ENCODE measurements at places on chromosomes 13 and 19. TPM values are rescaled to one million over a fixed set of nuclear protein-coding genes. Genes with fewer than 3 reads are reported as not detected.

The SSC5D gene
- total RNA-seq, result 22.4 TPM

The GJB6 gene
- total RNA-seq, result not detected

The EFNA2 gene
- not detected for total RNA-seq

The TMEM91 gene
- 14.2 TPM for total RNA-seq

The COL5A3 gene
- total RNA-seq, result 13.6 TPM

The CHERP gene
- total RNA-seq, result 13.8 TPM

The OSCAR gene
- total RNA-seq, result 13.6 TPM

The INSR gene
- 39.3 TPM for total RNA-seq

The PSG1 gene
- total RNA-seq, result not detected

The ZNF628 gene
- 13.2 TPM for total RNA-seq

The ZNF121 gene
- total RNA-seq, result 22.7 TPM

The KASH5 gene
- total RNA-seq, result not detected

The CEACAM6 gene
- not detected for total RNA-seq

DNA sequence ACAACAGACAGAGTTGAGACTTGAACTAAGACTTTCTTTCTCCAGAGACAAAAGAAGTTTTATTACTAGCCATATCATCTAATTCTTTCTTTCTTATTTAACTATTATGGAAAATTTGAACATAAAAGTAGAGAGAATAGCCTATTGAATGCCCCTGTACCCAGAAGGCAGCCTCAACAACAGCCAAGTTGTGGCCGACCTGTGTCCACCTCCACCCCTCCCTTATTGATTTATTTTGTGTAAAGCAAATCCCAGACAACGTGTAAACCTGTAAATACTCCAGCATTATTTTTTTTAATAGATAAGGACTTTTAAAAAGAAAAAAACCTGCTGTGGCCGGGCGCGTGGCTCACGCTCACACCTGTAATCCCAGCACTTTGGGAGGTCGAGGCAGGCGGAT is 26.1 kb upstream of the FXYD3 start:
- no peaks in the 10 kb centered on the region for H3K36me3 ChIP-seq
- no peak for DNase-seq
- H3K27me3 ChIP-seq, result peaks cover 3% of the 10 kb centered on the region

DNA sequence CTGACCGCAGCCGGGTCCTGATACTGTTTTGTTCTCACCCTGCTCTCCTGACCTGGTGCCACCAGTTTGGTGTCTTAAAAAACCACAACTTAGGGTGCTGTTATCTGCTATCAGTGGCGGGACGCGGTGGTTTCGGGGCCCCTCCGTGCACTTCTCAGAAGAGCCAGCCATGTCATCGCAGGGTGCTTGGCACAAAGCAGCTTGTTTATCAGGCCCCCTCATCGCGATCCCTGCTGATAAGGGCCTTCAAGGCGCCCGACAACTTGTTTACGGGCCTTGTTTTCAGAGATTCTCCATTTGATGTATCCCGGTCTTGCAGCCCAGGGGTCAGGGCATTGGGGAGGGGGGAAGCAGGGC is 58.1 kb upstream of the KLF2 start:
- DNase-seq, result no peak
- no peaks in the 10 kb centered on the region for H3K36me3 ChIP-seq
- H3K27ac ChIP-seq, result no peak overlapping the region
- no peaks in the 10 kb centered on the region for H3K27me3 ChIP-seq
- no peak overlapping the region for H3K4me3 ChIP-seq

DNA sequence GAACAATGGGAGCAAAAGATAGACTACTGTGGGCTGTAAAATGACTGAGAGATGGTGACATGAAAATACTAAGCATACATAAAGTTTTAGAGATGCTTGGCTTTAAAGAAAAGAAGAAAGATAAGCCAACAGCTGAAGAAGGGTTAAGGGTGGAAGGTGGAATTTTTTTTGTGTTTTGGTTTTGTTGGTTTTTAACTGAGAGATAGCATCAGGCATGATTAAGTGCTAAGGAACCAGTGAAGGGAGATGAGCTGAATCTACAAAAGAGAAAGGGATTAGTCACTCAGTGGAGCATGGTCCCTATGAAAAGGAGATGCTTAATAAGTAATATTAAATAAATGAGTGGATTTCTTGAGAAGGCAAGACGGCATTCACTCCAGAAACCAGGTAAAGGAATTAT is 12.5 kb upstream of the TBC1D4 start:
- no peak for DNase-seq
- H3K36me3 ChIP-seq, result no peaks in the 10 kb centered on the region
- no peak overlapping the region for H3K4me3 ChIP-seq
- no peaks in the 10 kb centered on the region for H3K27me3 ChIP-seq
- H3K4me1 ChIP-seq, result no peaks in the 10 kb centered on the region

GRCh38 chr13:27161980-27162379 is 9.6 kb downstream of the USP12 start:
- H3K4me3 ChIP-seq, result no peak overlapping the region
- H3K27ac ChIP-seq, result no peak overlapping the region

GRCh38 chr13:66501181-66501580 is 729.0 kb downstream of the PCDH9 start:
- no peak for DNase-seq
- H3K27ac ChIP-seq, result no peak overlapping the region
- no peaks in the 10 kb centered on the region for H3K4me1 ChIP-seq

- DNase-seq, result no peak
- no peak overlapping the region for H3K27ac ChIP-seq
- no peaks in the 10 kb centered on the region for H3K27me3 ChIP-seq
- no peak overlapping the region for H3K4me3 ChIP-seq
Observed at GRCh38 chr13:20711301-20712044, 8.0 kb downstream of the IL17D start.

- H3K36me3 ChIP-seq, result peaks cover 44% of the 10 kb centered on the region
- H3K27me3 ChIP-seq, result no peaks in the 10 kb centered on the region
- H3K27ac ChIP-seq, result no peak overlapping the region
- H3K4me3 ChIP-seq, result no peak overlapping the region
- no peaks in the 10 kb centered on the region for H3K4me1 ChIP-seq
Observed at GRCh38 chr13:112545856-112546255, 42.1 kb downstream of the TUBGCP3 start.

GRCh38 chr13:107099661-107100060 is 531.7 kb upstream of the ARGLU1 start:
- H3K4me1 ChIP-seq, result no peaks in the 10 kb centered on the region
- H3K27me3 ChIP-seq, result no peaks in the 10 kb centered on the region
- no peak for DNase-seq
- no peaks in the 10 kb centered on the region for H3K36me3 ChIP-seq
- H3K4me3 ChIP-seq, result no peak overlapping the region
- H3K27ac ChIP-seq, result no peak overlapping the region

DNA sequence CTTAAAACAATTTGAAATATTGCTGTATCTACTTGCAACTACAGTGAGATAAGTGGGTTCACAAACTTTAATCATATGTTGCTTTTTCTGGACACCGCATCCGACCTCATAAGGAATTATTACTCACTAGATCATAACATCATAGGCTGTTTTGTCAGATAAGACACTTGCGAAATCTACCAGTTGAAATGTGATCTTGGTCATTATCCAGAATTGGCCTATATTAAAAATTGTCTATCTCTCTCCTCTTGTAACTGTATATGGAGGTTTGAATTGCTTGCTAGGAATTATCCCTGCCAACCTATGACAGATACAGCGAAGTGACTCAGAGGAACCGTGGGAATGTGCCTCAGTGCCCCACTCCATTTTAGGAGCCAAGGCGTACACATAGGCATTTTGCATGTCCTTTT is 117.0 kb upstream of the POSTN start:
- H3K4me3 ChIP-seq, result no peak overlapping the region
- peak; percentile 66 for DNase-seq
- H3K4me1 ChIP-seq, result no peaks in the 10 kb centered on the region
- no peaks in the 10 kb centered on the region for H3K36me3 ChIP-seq

GRCh38 chr19:19900139-19900728 is 512 bp upstream of the ZNF93 start:
- no peaks in the 10 kb centered on the region for H3K27me3 ChIP-seq
- H3K4me3 ChIP-seq, result peak overlapping the region; percentile 80
- H3K27ac ChIP-seq, result peak overlapping the region; percentile 77

DNA sequence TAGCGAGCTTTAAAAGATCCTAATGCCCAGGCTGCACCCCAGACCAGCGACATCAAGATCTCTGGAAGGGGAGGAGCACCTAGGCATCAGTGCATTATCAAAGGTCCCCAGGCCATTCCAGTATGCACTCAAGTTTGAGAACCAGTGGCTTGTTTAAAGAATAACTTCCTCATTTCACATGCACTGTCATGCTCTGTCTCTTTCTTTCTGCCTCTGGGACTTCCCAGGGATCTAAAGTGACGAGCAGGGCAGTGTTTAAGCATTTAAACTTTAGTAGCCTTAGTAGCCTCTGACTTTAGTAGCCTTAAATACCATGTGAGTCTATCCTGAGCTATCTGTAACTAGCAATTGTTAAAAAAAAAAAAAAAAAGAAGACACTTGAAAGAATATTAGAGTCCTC is 8.9 kb upstream of the FARP1 start:
- H3K27ac ChIP-seq, result no peak overlapping the region
- no peak overlapping the region for H3K4me3 ChIP-seq
- DNase-seq, result no peak
- no peaks in the 10 kb centered on the region for H3K27me3 ChIP-seq

GRCh38 chr13:88285329-88285728 is 614.2 kb downstream of the SLITRK5 start:
- H3K36me3 ChIP-seq, result no peaks in the 10 kb centered on the region
- H3K27me3 ChIP-seq, result no peaks in the 10 kb centered on the region
- no peak overlapping the region for H3K4me3 ChIP-seq
- no peak for DNase-seq

DNA sequence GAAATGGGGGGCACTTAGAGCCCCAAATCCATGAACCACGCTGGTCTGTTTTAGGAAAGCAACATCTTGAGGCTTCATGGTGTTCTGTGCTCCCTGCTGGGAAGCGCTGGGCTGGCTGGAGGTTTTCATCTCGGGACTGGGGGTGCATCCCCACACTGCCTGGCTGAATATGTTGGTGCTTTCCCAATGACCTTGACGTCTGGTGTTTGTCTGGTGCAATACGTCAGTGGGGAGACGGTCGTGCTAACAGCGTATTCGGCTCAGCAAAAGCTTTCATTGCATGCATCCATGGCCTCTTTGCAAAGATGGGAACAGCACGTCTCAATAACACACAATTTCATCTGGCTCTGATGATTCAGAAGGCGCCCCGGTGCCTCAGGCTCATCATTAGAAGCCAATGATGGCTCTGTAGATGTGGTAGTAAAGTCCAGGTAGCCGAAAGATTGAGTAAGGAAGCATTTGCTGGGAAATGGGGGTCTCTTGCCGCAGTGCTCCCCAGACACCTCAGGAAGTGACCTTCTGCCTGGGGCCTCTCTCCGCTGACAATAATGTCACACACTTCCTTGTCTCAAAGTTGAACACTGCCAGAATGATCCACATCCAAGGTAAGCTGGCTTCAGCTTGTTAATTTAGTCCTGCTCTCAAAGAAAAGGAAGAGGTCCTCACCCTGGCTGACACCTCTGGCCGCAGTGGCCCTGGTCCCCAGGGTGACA is 97.7 kb downstream of the ING1 start:
- no peak overlapping the region for H3K4me3 ChIP-seq
- no peak for DNase-seq
- no peak overlapping the region for H3K27ac ChIP-seq
- no peaks in the 10 kb centered on the region for H3K36me3 ChIP-seq
- no peaks in the 10 kb centered on the region for H3K27me3 ChIP-seq
- peaks cover 6% of the 10 kb centered on the region for H3K4me1 ChIP-seq

DNA sequence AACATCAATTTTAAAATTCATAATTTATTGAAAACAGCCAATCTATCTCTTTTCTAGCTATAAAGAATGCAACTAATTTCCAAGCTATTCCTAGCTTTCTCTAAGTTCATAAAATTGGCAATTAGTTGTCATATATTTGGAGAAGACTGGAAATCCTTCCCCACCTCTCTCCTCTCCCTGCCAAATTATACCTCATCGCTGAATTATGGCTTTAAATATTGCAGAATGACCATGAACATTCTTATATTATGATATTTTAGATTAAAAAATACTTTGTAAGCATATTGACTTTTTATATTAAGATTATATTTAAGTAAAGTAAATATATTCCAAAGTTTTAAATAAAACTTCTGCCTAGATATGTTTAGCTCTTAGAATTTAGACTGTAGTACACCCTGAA is 58.2 kb downstream of the ESD start:
- no peak overlapping the region for H3K4me3 ChIP-seq
- H3K4me1 ChIP-seq, result no peaks in the 10 kb centered on the region
- H3K27ac ChIP-seq, result no peak overlapping the region
- H3K27me3 ChIP-seq, result no peaks in the 10 kb centered on the region
- H3K36me3 ChIP-seq, result peaks cover 36% of the 10 kb centered on the region

GRCh38 chr19:31353833-31354232 is 4.6 kb upstream of the TSHZ3 start:
- H3K4me1 ChIP-seq, result peaks cover 7% of the 10 kb centered on the region
- H3K27ac ChIP-seq, result no peak overlapping the region
- H3K27me3 ChIP-seq, result peaks cover 13% of the 10 kb centered on the region
- H3K4me3 ChIP-seq, result no peak overlapping the region
- H3K36me3 ChIP-seq, result no peaks in the 10 kb centered on the region

DNA sequence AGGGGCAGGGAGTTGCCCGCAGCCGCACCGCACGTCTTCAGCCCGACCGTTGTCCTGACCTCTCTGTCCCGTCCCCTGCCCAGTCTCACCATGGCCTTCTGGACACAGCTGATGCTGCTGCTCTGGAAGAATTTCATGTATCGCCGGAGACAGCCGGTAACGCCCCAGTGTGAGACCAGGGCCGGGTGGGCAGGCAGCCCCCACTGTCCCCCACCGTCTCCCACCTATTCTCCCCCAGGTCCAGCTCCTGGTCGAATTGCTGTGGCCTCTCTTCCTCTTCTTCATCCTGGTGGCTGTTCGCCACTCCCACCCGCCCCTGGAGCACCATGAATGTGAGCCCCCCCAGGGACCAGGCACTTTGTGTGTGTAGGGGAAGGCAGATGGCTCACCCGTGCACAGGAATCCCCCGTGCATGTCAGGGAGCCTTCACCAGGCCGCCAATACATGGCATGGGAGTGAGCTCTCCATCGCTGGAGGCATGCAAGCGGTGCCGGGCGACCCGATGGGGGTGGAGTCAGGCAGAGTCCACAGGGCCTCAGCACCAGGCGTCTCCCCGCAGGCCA is 1.4 kb downstream of the ABCA7 start:
- H3K36me3 ChIP-seq, result peaks cover 18% of the 10 kb centered on the region
- H3K27me3 ChIP-seq, result no peaks in the 10 kb centered on the region
- peak overlapping the region; percentile 54 for H3K4me3 ChIP-seq
- H3K4me1 ChIP-seq, result peaks cover 17% of the 10 kb centered on the region
- no peak overlapping the region for H3K27ac ChIP-seq
- no peak for DNase-seq

- H3K4me1 ChIP-seq, result no peaks in the 10 kb centered on the region
- no peak for DNase-seq
- H3K27me3 ChIP-seq, result no peaks in the 10 kb centered on the region
Observed at GRCh38 chr13:24142886-24143285, 17.6 kb upstream of the SPATA13 start.

DNA sequence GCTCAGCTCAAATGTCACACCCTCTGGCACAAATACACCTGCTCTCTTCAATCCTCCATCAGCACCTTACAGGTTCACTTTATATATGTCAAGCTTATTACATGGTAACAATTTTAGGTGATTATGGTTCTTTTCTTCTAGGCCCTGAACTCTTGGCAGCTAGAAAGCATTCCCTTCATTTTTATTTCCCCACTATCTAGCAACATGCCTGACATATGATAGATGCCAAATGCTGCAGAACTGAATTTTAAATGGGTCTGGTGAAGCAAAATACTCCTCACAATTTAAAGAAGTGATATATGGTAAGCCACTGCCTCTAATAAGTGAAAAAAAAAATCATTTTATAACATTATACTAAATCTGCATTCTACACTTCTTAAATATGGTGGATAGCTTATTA is 95.2 kb downstream of the USP12 start:
- H3K4me3 ChIP-seq, result no peak overlapping the region
- H3K4me1 ChIP-seq, result peaks cover 5% of the 10 kb centered on the region
- no peak for DNase-seq
- no peak overlapping the region for H3K27ac ChIP-seq

GRCh38 chr13:95604556-95604915 is 40.0 kb downstream of the DZIP1 start:
- H3K36me3 ChIP-seq, result peaks cover 6% of the 10 kb centered on the region
- H3K27me3 ChIP-seq, result no peaks in the 10 kb centered on the region

All from ascending aorta (tissue), 2 donors.